ENCODE measurements at places on chromosomes 11 and 22. TPM values are rescaled to one million over a fixed set of nuclear protein-coding genes. Genes with fewer than 3 reads are reported as not detected.
A peak's percentile ranks its signal among the peaks of the same experiment; 100 is the strongest.

DNA sequence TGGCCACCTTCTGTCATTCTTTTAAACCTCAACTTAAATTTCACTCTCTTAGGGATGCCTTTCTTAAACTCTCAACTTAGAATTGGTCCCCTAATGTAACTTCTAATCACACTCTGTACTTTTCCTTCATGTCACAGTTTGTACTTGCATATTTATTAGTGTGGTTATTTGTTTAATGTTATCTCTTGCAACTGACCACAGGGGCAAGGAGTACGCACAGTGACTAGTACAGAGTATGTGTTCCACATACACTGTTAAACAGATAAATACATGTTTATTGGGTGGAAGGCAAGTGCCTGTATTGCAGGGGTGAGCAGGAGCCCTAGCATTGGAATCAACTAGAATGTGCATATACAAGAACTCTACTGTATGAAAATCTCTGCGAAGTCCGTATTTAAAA is 554.0 kb downstream of the INSC start:
- DNase-seq: no peak

DNA sequence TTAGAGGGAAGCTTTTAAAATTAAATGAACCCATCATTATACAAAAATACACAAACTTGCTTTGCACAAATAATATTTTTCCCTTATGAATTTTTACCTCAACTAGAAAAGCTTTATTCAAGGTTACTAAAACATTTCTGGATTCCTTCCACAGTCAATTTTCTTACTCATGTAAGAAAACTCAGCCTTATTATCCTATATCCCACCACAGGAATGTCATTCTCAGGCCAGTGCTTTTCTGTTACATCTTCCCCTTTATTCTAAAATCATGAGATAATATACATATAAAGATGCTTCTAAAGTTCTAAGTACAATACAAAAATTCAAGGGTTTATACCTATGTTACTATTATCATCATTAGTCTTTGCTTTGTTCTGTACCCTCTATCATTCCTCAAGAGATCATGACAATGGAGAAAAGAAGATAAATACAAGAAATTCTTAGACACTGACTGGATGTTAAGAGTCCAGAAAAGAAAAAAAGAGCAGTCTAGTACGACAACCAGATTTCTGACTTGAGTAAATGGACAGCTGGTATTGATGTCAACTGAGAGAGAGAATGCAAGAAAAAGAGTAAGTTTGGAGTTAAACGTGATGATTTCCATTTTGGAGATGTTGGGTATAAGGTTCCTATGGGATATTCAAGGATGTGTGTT is 60.3 kb downstream of the MTMR2 start:
- DNase-seq: no peak

DNA sequence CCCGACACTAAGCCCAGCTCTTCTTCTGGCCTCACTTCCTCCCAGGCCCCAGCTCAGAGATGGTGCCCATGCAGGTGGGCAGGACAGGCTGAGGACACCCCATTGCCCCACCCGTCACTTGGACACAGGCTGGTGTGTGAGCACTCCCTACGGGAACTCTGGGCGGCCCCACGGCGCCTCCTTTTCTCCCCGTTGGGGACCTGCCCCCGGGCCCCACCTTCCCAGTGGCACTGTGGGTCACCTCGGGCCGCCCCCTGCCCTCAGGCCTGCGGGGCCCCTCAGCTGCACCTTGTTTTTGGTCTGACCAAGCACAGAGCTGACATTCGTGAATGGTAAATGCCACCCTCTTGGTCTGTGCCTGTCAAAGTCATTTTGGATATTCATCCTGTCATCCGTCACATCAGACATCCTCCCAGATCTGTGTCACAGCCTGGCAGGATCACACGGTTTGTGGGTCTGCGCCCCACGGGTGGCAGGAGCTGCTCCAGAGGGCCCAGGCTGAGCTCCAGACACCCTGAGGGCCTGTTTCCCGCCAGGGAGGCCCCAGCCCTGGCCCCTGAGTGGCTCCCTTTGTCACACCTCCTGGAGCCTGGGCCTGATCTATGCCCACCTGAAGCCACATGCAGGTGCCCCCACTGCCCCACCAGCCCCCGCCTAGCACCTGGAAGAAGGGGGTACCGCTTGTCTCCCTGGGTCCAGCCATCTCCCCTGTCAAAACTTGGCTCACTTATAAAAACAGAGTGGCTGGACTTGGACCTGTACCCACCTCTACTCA is 1188.5 kb downstream of the BRD1 start:
- no peak for DNase-seq

DNA sequence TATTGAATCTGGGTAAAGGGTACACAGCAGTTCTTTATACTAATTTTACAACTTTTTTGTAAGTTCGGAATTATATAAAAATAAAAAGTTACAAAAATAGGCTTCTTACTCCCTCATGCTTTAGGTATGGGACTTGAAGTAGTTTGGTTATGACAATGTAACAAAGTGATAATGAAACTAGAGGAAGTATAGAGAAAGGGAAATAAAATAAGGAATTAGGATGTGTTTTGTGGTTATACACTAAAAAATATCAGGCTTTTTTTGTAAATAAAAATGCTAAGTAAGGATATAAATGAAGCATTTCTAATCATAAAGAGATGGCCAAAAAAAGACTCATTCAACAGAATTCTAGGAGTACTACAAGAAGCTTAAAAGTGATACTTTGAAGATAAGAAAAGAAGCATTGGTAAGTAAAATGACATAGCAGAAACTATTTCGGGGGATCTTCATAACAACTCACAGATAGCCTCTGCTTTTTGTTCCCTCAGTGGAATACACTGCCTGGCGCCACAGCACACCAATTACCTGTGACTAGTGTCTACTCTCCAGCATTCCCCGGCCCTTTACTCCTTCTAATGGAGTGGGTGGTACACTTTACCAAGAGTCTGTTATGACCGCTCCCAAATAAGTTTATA is 322.7 kb upstream of the PITPNB start:
- DNase-seq: no peak

DNA sequence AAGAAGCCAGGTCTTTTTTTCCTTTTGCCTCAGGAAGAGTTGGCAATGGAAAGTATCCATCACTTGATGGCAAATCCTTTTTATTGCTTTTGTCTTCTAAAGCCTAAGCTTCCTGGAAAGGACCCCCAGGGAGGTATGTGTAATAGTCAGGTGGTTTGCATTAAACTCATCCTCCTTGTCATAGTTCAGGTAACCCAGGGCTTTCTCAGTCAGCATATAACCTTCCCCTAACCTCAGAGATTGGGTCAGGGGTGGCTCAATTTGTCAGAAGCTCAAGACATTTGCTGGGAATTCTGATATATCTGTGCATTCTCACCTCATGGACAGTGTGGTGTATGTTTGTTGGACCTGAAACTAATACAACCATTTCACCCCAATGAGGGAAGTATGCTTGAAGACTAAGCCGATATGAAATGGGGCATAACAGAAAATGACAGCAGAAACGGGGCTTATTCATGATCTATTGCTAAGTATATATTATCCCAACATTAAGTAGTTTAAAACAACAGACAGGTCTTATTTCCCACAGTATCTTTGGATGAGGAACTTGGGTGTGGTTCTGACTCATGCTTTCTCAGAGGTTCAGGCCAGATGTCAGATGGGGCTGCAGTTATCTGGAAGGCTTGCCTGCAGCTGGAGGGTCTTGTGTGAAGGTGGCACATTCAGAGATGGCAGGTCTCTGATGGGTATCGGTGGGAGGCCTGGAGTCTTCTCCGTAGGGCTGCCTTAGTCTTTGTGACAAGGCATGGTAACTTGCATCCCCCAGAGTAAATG is 135.8 kb upstream of the SPON1 start:
- DNase-seq: no peak

- no peak for DNase-seq
Measured at GRCh38 chr11:29482510-29482909, 534.3 kb downstream of the KCNA4 start.

DNA sequence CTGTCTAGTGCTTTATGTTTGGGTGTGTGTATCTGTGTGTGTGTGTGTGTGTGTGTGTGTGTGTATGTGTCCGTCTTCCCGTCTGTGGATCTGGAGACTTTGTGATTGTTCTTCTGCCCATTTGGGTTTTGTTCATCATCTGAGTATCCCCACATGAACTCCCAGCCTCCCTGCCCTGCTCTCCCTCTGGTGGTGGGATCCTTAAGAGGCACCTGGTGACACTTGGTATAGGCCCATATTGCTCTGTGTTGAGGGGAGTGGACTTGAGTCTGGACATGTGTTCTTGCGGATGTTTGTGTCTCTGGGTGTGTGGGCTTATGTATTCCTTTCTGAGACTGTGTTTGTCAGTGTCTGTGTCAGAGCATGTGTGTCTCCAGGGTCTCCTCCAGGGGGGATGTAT is 15.3 kb downstream of the RCOR2 start:
- DNase-seq: no peak

- DNase-seq: no peak
Measured at GRCh38 chr22:19779685-19780268, 19.2 kb downstream of the TBX1 start.

DNA sequence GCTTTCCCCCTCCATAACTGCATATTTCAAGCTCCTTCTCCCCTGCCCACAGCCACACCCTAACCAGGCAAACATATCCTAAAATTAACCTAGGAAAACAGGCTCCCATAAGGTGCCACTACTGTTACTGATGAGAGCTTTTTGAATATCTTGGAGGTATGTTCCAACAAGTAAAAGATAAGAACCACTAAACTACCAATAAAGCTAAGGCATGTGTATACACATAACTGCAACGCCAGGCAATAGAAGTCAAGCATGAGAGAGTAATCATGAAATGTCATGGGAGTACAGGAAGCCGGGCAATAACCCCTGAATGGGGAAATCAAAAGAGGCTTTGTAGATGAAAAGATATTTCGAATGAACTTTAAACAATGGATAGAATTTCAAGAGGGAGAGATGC is 9.3 kb downstream of the MMP13 start:
- DNase-seq: no peak

DNA sequence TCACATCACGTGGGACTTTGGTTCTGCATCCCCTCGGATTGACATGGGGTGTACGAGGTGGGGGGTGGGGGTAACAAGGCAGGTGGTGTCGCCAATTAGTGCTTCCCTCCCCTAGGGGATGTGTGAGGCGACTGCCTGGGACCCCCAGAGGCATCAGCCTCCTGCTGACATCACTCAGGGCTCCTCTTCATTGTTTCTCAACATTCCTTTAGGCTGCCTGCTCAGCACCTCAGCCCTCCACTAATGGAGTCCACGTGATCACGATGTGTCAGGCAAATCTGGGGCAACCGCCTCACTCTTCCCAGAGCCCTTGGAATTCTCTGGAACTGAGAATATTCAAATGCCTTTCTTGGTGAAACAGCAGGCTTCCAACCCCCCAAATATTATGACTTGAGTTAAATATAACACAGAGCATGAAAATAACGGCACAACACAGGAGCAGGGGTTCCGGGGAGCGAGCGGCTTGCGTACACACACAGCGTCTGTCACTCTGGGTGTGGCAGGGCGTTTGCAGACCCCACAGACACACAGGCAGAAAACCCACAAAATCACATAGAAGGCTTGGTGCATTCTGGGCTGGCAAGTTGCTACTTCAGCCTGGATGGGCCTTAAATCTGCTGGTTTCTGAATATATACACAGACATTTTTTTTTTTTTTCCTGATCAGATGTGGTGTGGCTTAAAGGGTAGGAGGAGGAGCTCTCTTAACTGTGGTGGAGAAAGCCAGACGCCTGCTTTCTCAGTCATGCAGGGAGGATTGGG is 170.1 kb upstream of the CADM1 start:
- DNase-seq: no peak

DNA sequence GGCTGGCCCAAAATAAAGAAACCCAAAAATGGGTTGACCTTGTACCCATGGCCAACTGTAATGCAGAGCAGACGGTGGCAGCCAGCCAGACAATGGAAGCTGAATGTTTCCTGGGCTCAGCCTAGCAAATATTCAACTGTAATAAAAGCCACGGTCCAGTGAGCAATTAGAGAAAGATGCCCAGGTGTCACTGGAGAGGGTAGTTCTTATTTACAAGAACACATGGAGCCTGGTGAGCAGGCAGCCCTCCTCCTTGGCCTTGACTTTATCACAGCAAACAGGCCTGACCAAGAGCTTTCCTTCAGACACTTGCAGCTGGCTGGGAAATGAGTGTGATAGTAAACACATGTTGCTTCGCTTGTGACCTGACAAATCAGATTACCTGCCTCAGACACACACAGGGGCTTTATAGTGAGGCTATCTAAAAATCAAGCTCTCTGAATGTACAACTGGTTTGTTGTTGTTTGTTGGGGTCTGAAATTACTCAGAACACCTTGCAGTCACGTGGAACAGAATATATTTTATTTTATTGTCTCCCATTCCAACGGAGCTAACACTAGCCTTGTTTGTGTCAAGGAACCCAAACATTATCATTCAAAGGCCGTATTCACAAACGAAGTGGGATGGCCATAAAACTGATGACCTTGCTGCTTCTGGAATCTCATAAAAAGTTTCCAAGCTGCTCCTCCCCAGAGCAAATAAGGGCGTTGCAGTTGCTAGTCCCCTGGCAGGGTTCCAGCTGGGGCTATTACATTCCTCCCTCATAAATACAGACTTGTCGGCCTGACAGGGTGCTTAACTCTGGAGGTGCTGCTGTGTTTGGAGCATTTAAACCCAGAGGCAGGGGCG is 161.1 kb downstream of the BBOX1 start:
- peak; percentile 90 for DNase-seq

Gene FGF3
- not detected for total RNA-seq

Gene LARGE1
- total RNA-seq: 16.5 TPM

Gene PAK1
- total RNA-seq: 22.8 TPM

Gene FLRT1
- total RNA-seq: not detected

All from omental fat pad (tissue), 4 donors.